NCI-H1417 (cell line): ENCODE measurements at places on chromosomes 4 and X.

- DNase-seq: peak; percentile 72
Measured at GRCh38 chr4:53861856-53862610, 202.4 kb downstream of the CHIC2 start.

- peak; percentile 74 for DNase-seq
Measured at GRCh38 chrX:118548841-118549240, 53.2 kb downstream of the DOCK11 start.

- no peak for DNase-seq
Measured at GRCh38 chrX:24005867-24006266, 21.1 kb downstream of the KLHL15 start.

GRCh38 chrX:16653424-16653823, 3.5 kb downstream of the S100G start:
- DNase-seq: no peak

- DNase-seq: no peak
Measured at GRCh38 chrX:78708816-78709215, 38.7 kb upstream of the LPAR4 start.

- no peak for DNase-seq
Measured at GRCh38 chr4:159422019-159422418, 319.1 kb downstream of the RAPGEF2 start.

GRCh38 chr4:84977396-84977795, 10.9 kb upstream of the WDFY3 start:
- DNase-seq: no peak

GRCh38 chrX:47579537-47579936, 2.7 kb upstream of the TIMP1 start:
- DNase-seq: no peak

GRCh38 chr4:183918696-183919095, 13.6 kb downstream of the STOX2 start:
- no peak for DNase-seq

DNA sequence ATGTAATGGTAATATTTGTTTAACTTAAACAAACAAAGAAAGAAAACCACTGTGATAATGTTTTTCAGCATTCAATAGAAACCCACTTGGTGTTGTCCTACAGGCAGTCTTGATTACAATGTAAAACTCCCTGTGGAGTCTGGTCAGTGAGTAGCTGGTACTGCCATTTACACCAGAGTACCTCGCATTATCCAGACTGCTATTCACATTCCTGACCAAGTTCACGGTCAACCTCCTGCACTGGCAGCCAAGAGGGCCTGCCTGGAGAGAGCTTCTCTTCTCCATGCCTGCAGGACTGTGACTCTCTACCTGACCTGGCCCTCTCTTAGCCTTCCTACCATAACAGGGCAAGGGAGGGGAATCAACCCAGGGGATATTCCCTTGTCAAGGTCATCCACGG, 2.9 kb upstream of the LONRF3 start:
- DNase-seq: peak; percentile 74

DNA sequence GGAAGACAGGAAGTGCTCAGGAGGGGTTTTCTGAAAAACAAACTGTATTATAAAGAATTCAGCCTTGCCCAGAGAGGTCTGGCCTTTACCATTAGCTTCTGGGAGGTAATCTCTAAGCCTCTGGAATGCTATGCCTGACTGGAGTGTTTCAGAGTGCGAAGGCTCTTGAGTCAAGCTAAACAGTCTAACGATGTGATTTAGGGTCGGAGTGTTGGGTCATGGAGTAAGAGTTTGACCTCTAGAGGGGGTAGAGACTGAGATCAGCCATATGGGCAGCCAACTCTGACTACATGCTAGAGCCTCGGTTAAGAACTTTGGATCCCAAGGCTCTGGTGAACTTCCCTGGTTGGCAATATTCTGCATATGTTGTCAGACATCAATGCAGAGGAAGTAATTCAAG, 15.0 kb downstream of the BOD1L1 start:
- no peak for DNase-seq

DNA sequence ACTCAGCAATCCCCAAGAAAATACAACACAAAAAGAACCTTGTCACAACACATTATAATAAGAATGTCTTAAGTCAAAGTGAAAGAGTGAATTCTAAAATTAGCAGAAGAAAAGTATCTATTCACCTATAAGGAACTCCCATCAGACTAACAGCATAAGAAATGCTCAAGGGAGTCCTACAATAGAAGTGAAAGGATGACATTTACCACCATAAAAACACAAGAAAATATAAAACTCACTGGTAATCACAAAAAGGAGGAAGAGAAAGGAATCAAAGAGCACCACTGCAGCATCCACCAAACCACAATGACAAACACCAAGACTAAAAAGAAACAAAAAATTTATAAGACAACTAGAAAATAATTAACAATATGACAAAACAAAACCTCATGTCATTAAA, 257.0 kb upstream of the AGTR2 start:
- no peak for DNase-seq

DNA sequence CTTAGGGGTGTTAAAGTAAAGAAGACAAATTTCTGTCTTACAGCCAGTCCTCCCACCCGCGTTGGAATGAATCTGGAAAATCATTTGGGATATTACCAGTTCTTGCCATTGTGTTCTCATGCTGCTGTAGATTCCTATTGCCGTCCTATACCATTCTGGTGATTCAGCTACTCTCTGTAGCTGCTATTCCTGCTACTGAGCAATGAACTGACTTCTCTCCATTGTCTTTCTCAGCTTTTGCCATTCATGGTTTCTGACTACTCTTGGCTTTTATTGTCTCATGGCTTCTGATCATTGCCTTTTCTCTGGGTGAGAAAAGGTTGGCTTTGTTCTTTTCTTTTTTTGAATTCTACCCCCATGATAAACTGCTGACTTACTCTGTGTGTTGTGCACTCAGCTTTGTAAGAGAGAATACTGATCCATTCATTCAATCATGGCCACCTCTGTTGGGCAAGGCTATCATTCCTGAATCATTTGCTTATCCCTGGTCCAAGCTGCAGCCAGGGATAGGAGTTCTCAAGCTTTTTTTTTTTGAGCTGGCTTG, 27.7 kb upstream of the METAP1 start:
- DNase-seq: no peak

DNA sequence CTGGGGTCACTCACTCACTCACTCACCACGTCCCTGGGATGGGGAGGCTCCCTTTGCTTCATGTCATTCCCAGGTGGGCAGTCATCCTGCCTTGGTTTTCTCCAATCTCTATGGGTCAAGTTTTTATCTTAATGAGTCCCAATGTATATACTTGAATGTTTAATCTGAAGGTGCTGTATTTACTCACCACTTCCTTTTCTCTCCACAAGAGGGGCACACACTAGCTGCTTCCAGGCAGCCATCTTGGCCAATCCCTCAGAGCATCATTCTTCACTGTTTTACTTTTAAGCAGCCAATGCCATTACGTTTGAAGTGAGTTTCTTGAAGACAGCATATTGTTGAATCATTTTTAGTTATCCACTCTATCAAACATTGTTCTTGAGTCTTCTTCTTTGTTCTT, 153.4 kb upstream of the ARSJ start:
- no peak for DNase-seq

GRCh38 chr4:15238720-15239119, 189.1 kb upstream of the C1QTNF7 start:
- DNase-seq: no peak

DNA sequence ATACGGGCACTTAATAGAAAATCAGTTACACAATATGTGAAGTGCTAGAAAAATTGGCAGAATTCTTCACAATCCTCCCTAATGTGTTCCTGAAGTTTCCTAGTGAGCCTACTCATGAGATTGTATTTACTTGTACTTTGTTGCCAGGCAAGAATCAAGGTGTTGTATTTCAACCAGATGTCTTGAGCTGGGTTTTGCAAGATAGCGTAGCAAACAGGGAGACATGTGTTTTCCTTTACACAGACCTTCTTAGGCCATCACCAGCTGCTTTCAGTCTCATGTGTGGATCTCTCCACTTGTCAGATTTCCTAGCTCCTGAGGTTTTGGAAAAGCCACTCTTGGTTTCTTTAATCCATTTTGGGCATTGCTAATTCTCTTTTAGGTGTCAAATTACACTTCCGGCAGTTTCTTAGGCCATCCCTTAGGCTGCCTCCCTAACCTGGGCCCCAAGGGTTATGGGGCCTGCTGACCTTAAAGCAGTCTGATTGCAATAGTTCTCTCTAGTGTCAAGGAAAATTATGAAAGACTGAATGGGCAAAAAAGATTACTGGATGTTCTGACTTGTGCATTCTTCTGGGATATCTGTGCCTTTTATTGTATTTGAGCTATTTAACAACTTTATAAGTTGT, 12.2 kb upstream of the EDA start:
- DNase-seq: no peak

GRCh38 chrX:45850197-45850774, 649.6 kb upstream of the DIPK2B start:
- DNase-seq: peak; percentile 84

DNA sequence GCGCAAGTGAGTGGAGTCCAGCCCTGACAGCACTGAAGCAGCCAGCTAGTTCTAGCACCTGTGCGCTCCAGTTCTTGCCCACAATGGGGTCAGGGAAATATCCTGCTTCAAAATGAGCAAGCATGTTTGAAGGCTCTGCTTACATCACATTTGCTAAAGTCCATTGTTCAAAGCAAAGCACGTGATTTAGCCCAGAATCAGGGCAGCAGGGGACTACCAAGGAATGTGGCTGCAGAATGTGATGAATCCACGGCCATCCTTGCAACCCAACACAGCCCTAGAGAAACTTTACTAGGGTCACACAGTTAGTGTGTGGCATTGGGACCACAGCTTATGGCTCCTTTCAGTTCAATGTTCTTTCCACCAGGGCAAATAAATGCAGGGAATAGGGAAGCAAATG, 47.3 kb upstream of the SMIM31 start:
- no peak for DNase-seq

DNA sequence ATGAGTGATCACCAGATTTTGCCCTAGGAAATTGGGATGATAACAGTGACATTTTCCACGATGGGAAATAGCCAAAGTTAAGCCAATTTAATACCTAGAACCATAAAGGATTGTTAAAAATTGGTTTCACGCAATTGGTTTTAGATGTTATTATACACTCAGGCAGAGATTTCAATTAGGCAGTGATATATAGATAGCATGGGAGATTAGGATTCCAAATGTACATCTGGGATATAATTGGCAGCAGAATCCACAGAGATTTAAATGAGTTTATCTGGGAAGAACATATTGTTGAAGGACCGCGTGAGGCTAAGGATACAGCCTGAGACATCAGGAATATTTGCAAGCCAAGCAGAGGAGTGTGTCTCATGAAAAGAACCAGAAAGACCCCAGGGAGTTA, 351.6 kb downstream of the GPM6A start:
- no peak for DNase-seq

DNA sequence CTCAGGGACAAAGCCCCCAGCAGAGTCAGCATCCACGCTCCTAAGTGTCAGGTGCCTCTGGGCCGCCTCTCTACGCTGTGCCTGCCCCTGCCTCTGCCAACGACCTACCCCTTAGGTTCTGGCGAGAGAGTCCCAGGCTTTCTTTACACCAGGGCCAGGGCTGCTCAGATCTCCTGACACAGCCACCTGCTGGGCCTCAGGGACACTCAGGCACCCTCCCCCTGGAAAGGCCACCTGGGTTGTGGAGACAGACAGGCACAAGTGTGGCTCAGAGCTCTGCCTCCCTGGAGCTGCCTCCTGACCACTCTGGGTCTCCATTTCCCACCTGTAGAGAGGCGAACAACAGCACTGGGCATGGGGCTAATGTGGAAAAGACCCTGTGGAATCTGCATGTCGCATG, 90.0 kb upstream of the ADRA2C start:
- DNase-seq: peak; percentile 4

DNA sequence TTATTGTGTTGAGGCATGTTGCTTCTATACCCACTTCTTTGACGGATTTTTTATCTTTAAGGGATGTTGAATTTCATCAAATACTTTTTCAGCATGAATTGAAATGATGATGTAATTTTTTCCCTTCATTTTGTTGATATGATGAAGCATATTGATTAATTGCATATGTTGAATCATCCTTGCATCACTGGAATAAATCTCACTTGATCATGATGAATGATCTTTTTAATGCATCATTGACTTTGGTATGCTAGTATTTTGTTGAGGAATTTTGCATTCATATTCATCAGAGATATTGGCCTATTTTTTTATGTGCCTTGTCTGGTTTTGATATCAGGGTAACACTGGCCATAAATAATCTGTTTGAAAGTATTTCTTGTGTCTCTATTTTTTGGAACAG, 754.7 kb downstream of the KCTD8 start:
- DNase-seq: no peak

- no peak for DNase-seq
Measured at GRCh38 chr4:8701126-8702019, 108.8 kb downstream of the CPZ start.

DNA sequence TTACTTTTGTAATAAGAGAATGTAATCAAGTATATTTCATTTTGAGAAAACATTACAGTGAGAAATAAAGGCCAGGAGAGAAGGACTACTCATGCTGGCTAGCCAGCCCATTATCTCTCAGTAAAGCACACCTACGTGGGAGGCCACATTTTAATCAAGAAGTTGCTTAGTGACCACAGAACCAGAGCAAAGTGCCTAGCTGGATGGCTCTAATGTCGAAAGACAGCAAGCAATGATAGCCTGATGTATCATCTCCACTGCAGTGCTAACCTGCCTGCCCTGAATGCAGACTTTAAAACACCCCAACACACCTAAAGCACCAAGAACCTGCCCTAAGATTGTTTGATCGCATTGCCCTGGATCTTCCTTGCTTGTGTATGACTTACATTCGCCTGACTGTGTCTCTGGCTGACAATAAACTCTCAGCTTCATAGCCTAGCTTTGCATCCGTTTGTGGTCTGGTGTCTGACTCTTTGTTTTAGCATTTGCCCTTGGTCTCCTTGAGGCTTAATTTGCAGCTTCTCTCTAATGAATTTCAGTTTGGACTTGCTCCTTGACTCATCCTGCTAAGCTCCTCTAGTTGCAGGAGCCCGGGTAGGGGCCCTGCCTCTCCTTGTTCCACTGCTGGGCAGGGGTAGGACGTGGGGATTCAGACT, 31.4 kb upstream of the SOWAHD start:
- DNase-seq: peak; percentile 21

DNA sequence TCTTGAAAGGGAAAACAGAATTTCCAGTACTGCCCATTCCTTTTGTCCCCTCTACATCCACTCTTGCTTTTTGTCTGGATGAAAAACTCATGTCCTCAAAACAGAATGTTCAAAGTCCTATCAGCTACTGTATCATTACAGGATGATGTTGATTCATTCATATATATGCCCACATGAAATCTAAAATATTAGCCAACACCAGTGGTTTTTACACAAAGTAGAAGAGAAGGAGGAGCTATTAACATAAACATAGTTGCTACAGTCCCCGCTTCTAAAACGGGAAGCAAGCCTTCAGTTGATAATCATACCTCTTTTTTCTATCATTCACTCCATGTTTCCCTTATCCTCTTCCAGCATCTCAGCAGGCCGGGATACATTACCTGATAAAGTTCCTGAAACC, 7.7 kb upstream of the THOC2 start:
- no peak for DNase-seq

GRCh38 chr4:2484993-2485392, 16.1 kb downstream of the RNF4 start:
- no peak for DNase-seq

GRCh38 chr4:84680956-84681355, 98.0 kb downstream of the CDS1 start:
- no peak for DNase-seq

GRCh38 chrX:14753441-14753840, 119.4 kb downstream of the FANCB start:
- no peak for DNase-seq
